Activated CD4-positive, alpha-beta T cell treated with anti-CD3 and anti-CD28 coated beads, Interleukin-2, Interleukin-6, amounts not matched to agents 100 ng/mL and 50 ng/mL, durations not matched to agents 16 hours and 8 hours (primary cell): ENCODE measurements at places on chromosomes 4 and X.
A peak's percentile ranks its signal among the peaks of the same experiment; 100 is the strongest.

DNA sequence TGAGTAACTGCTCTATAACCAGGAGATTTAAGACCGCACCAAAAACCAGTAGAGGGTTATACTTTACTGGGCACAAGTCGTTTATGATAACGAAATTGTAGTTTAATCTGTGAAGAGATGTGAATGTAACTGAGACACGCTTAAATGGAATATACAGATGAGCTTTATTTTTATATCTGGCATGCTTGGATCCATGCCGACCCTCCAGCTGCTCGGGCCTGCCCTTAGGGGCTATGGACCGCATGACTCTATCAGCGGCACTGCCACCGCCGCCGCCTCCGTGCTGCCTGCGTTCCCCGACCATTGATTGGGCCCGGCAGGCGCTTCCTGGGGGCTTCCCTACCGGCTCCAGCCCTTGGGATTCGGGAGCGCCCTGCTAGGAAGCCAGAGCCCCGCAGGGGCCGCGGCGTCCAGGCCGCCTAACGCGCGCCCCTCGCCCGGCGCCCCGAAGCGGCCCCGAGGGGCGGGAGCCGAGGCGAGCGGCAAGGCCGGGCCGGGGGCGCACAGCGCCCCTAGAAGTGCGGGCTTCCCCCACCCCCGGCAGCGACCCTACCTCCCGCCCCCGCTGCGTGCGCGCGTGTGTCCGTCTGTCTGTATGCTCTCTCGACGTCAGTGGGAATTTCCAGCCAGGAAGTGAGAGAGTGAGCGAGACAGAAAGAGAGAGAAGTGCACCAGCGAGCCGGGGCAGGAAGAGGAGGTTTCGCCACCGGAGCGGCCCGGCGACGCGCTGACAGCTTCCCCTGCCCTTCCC is at the start of gene NFKB1:
TSS of gene NFKB1 (plus strand) at position 664 of the 751 bp plus-strand sequence. CDS start 24,160 bp downstream, outside the sequence.
- peak; percentile 88 for DNase-seq

GRCh38 chr4:159193046-159193620 is 90.3 kb downstream of the RAPGEF2 start:
- no peak for DNase-seq

GRCh38 chr4:165011403-165011802 is 20.4 kb upstream of the TRIM60 start:
- DNase-seq, result no peak

GRCh38 chr4:168647646-168648375 is 151.0 kb downstream of the PALLD start:
- no peak for DNase-seq
